T-helper 17 cell (primary cell): ENCODE measurements at places on chromosomes 6 and 20.

GRCh38 chr6:125962900-125963497 lies 6.4 kb downstream of the HINT3 start:
- no peak for DNase-seq

DNA sequence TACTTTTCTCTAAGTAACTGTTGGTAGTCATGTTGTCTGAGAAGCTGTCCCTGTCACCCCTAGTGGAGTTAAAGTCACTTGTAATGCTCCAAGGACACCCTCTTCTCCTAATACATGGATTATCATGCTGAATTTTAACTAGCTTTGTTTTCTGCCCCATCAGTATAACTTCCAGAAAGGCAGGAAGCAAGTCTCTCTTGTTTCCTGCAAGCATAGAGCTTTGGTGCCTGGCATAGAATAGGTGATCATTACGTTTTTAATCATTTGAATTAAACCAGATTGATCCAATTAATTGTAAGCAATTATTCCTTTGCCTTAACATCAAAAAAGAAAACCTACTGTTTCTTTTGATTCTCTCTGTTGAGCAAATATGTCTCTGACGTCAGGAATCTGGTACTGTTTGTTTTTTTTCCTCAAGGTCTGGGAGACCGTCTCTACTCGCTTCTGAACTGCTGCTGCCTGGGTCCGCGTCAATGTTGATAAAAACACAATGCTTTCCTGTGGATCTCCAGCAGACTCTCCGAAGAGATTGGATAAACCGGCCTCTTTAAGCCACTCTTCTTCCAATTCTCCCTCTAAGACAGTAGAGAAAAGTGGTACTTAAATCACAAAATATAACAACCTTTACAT lies 71.8 kb downstream of the ARHGAP18 start:
- DNase-seq, result no peak

GRCh38 chr6:25266456-25267100 lies 12.6 kb upstream of the CARMIL1 start:
- no peak for DNase-seq

DNA sequence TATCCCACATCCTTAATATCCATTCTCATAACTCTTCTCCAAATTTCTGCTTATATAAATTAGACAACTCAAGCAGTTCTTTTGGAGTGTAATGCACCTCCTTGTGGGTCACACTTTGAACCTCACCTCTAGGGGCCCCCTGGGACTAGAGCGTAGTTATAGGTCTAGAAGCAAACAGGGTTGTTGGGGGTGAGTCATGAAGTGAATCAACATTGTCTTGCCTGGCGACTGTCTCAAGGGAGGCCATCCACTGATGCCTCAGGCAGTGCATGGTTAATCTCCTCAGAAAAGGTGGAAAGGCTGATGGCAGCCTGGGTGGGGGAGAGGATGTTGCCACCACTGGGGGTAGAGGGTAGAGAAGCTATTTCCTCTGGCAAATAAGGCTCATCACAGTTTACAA lies 129.1 kb downstream of the TNFRSF21 start:
- no peak for DNase-seq

DNA sequence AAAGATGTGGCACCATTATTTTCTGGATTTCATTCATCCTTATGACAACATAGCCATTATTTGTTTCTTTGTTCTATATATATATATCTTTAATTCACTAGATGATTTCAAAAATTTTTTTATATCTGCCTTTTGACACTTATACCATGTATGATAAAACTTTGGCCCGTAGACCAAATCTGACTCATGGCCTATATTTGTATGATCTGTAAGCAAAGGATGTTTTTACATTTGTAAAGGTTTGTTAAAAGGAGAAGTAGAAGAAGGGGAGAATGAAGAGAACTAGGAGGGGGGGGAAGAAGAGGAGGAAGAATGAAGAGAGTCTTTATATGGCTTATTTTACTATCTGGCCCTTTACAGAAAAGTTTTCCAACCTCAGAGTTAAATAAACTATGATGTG lies 279.7 kb downstream of the LAMA2 start:
- no peak for DNase-seq

DNA sequence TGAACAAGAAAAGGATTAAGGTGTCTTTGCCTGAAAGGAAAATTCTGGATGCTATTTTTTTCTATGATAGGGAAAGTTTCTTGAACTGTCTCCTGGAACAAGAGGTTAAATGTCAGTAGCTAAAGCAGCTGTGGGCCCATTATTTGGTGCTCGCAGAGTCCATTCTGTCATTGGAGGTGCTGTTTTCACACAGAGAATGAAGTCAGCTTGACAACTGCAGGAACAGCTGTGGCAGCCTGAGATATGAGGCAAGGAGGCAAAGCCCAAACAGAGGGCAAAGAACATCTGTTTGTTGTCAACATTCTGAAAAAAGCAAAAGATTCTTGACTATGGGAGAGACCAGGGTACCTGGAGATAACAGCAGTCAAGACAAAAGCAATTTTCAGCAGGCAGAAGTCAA lies 548.2 kb downstream of the KIF16B start:
- DNase-seq, result no peak
